ENCODE measurements at places on chromosomes 12 and 14.

DNA sequence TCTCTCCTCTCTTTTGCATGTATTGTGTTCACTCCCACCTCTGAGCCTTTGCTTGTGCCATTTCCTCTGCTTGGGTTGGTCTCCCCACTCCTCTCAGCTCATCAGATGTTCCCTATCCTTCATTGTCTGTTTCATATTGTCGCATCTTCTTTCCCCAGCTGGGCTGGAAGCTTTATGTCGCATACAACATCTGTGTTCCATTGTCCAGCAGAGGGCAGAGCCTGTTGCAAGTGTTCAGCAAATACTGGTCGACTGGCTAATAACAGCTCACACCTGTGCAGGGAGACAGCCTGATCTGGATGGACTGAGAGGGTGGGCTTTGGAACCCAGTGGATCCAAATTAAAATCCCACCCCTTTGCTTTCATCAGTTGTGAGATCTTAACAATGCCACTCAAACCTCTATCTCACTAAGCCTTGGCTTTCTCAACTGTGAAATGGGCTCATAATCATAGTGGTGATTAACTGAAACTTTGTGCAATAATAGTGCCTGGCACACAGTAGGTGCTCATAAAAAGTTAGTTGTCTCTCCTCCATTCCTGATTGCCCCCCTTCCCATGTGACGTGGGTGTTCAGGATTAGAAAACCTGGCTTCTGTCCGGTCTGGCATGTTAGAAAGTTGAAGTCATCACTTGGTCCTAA, 75.8 kb downstream of the RIN3 start:
- no peak for DNase-seq

- DNase-seq: no peak
These were observed 27.7 kb upstream of the MYL2 start for GRCh38 chr12:110948041-110948440.

GRCh38 chr12:124677552-124678356, 110.3 kb upstream of the NCOR2 start:
- DNase-seq: no peak

DNA sequence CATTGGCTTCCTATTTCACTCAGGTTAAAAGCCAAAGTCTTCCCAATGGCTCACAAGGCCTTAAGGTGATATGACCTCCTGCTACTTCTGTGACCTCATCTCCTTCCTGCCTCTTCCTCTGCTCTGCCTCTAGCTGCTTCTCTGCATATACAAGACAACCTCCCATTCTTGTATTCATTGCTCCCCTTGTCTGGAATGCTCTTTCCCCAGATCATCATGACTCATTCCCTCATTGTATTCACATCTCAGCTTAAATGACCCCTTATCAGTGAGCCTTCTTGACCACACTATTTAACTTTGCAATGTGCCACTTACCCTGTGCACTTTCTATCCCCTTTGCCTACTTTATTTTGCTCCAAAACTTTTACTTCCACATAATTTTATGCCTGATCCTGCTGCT, 90.2 kb downstream of the PPP1R12A start:
- DNase-seq: peak; percentile 69

DNA sequence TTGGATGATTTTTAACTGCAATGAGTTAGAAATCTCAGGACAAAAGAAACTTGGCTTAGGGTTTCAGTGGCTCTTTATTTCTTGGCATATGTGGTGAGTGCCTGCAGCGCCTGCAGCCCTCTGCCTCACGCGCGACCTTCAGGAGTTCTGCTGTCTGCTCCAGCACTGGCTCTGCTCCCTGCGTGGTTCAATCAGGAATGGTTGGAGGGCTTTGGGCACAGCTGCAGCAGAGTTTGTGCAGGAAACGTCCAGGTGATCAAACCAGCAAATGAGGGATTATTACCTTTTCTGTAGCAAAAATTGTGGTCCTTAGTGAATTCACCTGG, 19.8 kb downstream of the PPM1H start:
- no peak for DNase-seq

DNA sequence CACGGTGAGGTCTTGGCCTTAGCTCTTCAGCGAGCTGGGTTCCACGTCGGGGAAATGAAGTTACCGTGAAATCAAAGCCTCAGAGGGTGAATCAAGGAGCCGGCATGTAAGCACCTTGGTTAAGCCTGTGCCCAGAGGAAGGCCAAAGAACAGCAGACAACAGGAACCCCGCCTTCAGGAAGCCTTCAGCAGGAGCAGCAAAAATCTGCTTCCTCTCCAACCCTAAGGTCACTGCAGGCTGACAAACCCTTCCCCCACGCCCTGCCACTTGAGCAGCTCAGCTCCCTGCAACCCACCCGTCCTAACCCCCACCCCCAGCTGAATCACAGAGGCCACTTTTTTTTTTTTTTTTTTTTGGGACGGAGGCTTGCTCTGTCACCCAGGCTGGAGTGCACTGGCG, 72.9 kb upstream of the LTA4H start:
- no peak for DNase-seq

DNA sequence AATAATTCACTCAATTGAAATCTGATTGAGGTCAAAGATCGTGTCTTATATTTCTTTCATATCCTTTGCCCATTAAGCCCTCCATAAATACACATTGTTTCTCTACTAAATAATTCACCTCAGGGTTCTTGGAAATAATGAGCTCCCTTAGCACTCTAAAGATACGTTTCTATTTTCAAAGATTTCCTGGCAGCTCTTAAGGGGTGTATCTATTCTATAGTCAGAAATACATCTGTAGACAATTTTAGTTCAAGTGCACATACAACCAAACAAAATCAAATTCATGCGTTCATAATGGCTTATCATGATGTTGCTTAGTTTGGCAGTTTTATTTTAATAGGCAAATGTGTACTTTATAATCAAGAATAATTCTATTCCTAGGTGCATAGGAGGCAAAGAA, 361.1 kb upstream of the DDHD1 start:
- no peak for DNase-seq

GRCh38 chr14:23095196-23096108, at the start of gene C14orf119:
TSS of gene C14orf119 (plus strand) at chr14:23095505. CDS start at chr14:23097659, 2,154 bp downstream.
- DNase-seq: peak; percentile 100

- no peak for DNase-seq
These were observed 256.6 kb upstream of the PPFIA2 start for GRCh38 chr12:82015623-82016347.

GRCh38 chr12:110575326-110575725, 7.8 kb downstream of the PPTC7 start:
- no peak for DNase-seq

DNA sequence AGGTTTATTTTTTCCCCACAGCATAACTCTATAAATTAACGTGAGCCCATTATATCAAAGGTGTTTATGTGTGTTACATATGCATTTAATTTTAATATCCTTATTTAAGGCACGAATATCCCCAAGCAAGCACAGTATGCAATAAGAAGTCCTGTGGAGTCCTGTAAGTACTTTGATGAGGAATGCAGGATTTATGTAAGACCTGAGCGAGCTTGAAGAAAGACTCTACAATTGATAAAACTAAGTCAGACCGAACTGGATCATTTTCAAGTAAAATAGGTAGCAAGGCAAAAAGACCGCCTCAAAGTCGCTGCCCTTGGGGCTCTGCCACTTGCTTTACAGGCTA, 755 bp downstream of the SLC25A21 start:
- no peak for DNase-seq

GRCh38 chr12:15705606-15706005, 83.6 kb downstream of the EPS8 start:
- DNase-seq: no peak

GRCh38 chr12:114355389-114356088, 50.4 kb downstream of the TBX5 start:
- no peak for DNase-seq

GRCh38 chr14:28758253-28758884, 8.2 kb upstream of the FOXG1 start:
- DNase-seq: no peak

DNA sequence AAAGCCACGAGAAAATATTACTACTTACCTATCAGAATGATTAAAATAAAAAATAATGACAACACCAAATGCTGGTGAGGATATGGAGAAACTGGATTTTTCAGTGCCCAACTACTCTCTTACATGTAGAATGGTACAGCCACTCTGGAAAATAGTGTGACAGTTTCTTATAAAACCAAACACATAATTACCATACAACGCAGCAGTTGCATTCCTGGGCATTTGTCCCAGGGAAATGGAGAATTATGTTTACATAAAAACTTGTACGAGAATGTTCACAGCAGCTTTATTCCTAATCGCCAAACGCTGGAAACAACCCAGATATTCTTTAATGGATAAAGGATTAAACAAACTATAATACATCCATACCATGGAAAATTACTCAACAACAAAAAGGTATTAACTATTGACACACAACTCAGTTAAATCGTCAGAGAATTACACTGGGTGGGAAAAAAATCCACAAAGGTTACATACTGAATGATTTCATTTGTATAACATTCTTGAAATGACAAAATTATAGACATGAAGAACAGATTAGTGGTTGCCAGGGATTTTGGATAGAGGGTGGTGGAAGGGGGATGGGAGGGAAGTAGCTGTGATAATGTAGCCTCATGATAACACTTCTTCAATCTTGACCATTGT, 35.4 kb downstream of the TAOK3 start:
- DNase-seq: peak; percentile 58

DNA sequence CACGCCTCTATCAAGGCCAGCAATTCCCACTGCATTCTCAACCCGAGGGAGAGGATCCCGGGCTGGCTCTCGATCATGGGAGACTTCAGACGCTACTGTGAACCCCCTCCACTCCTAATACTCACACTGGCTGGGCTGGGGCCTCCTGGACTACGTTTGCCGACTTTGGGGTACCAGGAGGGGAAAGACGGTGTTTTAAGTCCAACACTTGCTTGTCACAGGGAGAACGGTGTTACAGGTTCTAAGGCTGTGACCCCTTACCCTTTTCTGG, 463 bp downstream of the NACA start:
- no peak for DNase-seq

DNA sequence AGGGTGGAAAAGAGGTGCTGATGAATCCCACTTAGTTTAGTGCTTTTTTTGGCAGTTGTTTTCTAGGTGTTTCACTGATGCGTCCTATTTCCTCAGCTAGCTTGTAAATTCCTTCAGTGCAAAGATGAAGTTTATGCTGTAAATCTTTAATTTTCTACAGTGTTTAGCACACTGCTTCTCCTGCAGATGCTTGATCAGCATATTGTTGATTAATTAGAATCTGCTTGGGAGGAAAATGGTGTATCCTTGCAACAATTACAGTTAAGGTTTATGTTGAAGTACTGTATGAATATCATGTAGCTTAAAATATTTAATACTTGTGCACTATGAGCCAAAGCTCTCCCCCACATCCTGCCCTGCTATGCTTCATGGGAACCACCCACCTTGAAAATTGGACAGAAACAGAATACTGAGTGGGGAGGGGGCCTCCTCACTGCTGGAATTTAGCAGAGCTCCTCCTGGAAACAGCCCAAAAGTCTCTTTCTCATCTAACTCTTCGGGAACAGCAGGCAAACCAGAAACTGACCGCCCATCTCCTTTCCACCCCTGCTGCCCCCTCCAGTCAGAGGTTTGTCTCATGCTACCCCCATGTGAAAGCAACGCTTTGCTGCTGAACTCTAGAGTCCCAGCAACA, 20.3 kb upstream of the DHRS4 start:
- no peak for DNase-seq

DNA sequence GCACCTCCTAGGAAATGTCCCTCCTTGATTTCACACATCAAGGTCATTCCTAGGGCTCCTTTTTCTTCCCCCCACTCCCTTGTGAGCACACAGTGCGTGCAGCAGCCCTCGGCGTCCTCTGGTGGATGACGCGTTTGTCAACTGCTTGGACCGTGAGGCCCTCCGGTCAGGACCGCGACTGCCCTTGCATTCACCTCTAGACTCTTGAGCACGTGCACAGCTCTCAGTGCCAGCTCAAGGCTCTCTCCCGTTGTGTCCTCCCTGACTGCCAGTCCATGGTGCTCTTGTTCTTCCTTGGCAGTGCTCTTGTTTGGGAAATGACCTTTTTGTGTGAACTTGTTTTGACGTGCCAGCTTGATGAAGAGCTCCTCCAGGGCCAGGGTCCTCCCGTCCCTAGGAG, 67.9 kb downstream of the TSPAN9 start:
- DNase-seq: no peak

GRCh38 chr14:99382071-99382470, 98.6 kb downstream of the SETD3 start:
- no peak for DNase-seq

DNA sequence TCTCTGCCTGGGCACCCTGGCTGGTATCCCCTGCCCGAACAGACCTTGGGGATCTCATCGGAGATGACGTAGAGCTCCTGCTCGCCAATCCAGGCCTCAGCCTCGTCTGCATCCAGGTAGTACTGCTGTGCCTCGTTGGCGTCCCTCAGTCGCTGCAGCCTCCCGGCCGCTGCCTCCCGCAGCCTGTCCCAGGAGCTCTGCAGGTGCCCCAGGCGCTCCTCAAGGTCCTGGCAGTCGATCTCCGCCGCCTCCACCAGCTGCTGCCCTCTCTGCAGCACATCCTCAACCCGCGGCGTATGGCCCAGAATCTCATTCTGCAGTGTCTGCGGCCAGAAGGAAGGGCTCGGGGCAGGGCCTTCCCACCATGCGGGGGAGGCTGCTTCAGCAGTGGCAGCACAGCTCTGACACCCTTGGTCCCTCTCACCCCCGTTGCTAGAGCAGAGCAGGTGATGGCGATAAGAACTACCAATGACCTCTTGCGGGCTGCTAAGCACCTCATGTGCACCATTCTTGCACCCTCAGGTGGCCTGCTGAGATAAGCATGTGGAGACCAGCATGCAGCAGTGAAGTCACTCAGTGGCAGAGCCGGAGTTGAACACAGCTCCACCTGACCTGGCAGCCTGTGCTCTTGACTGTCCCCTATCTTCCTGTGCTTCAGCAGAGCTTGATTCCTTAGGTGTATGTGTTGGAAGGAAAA, 71.0 kb downstream of the PLEKHG3 start:
- DNase-seq: no peak

GRCh38 chr14:96790706-96791105, 6.5 kb upstream of the VRK1 start:
- no peak for DNase-seq

- DNase-seq: no peak
These were observed 54.7 kb downstream of the RPS6KA5 start for GRCh38 chr14:91005716-91006115.

GRCh38 chr12:117097159-117097558, 2.1 kb downstream of the TESC start:
- DNase-seq: no peak

DNA sequence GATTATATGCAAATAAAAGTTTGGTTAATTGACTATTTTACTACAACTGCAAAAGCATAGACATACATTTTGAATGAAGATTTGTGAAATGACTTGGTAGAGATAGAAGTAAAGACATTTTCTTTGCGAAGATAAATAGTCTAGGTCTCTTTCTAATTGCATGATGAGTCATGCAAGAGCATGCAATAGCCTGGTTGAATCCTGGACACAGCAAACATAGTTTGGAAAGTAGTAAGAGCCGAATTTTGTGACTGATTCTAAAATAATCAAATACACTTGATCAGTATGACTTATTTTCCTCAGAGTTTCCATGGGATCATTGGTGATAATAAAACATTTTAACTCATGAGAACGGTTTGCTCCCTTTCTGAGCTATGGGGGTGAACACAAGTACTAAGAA, 27.7 kb upstream of the CAND1 start:
- DNase-seq: peak; percentile 17

GRCh38 chr12:63752283-63752682, 27.4 kb upstream of the RXYLT1 start:
- no peak for DNase-seq

- DNase-seq: no peak
These were observed 31.5 kb upstream of the ANO6 start for GRCh38 chr12:45184147-45184963.
